ENCODE measurements at places on chromosomes 12 and 14.

GRCh38 chr12:126627596-126627995 lies 1562.4 kb downstream of the AACS start:
- DNase-seq = no peak

DNA sequence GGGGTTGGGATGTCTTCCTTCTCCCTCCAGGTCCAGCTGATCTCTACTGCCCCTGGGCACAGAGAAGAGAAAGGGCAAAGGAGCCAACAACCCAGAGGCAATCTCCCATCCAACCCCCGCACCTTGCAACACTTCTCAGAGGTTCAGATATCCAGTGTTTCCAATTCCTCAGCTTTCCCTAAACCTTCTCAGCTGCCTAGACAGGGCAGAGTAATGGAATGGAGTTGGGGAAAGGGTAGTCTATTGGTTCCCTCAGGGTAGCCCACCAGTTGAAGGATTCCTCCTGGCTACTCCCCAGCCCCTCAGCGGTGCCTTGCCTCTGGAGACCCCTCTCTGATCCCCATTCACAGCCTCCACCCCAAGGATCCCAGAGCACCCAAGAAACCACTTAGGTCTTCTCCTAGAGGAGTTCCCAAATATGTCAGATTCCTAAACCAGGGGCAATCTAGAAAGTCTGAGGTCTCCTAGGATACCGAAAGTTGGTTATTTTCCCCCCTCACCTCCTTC lies 537 bp downstream of the NFE2 start:
- no peak for DNase-seq

- no peak for DNase-seq
Observed at GRCh38 chr12:122732611-122733010, 2.0 kb upstream of the HCAR1 start.

GRCh38 chr14:100304825-100305323 lies 1.4 kb downstream of the SLC25A29 start:
- peak; percentile 70 for DNase-seq

- no peak for DNase-seq
Observed at GRCh38 chr14:90785471-90785870, 30.8 kb downstream of the TTC7B start.

DNA sequence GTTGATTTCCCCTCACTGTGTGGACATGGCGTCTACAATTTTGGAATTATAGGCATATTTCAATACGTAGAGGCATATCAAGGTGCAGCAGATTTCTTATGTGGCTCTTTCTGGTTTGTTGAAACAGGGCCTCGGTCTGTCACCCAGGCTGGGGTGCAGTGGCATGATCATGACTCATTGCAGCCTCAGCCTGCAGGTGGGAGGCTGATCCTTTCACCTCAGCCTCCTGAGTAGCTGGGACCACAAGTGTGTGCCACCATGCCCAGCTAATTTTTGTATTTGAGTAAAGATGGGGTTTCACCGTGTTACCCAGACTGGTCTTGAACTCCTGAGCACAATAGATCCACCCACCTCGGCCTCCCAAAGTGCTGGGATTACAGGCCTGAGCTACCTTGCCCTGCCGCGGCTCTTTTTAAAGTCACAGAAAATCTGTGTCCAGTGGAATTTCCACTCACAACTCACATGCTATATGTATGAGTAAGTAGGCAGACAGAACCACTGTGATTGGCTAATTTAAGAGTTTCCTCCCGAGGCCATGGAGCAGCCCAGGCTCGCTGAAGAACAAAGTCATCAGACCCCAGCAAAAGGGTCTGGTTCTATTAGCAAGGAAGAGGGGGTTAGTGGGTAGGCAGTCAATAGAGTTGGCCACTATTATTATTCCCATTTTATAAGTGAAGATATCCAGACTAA lies 9.1 kb downstream of the GNG2 start:
- DNase-seq = no peak

DNA sequence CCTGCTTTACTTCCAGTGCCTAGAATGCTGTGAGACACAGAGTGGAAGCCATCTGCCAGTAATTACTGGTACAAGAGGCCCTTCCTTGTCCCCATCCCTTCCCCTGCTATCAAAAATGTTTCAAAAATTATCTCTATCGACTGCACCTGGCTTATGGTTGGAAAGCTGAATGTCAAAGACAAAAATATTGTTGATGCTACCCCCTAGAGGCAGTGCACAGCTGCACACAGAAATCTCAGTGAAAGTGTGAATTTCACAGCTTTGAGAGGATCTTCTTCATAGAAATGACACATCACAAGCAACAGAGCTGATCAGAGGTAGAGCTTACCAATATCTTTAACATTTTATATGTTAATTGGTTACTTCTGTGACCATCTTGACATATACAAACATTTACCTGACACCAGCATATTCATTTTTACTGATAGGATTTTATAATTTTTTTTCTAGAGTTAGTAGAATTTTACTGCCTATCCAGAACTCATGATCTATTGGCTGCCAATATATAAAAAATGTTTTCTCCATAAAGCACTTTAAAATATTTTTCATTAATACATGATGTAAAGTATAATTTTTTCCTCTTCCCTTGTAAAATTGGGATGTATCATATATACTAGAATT lies 138.0 kb downstream of the AACS start:
- no peak for DNase-seq

DNA sequence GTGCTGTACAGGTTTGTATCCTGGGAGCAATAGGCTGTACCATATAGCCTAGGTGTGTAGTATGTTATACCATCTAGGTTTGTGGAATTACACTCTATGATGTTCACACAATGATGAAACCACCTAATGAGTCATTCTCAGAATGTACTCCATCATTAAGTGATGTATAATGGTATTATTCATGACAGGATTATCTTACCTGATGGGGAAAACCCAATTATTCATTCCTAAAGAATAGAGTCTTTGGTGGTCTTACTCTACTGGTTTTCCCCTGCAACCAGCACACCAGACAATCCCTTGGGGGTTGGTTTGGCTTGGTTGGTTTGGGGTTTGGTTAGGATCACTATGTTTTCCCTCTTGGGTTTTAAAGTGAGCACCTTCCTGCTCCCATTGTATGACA lies 12.6 kb upstream of the OR10P1 start:
- DNase-seq = no peak

- no peak for DNase-seq
Observed at GRCh38 chr14:99747582-99748330, 45.5 kb upstream of the EML1 start.

DNA sequence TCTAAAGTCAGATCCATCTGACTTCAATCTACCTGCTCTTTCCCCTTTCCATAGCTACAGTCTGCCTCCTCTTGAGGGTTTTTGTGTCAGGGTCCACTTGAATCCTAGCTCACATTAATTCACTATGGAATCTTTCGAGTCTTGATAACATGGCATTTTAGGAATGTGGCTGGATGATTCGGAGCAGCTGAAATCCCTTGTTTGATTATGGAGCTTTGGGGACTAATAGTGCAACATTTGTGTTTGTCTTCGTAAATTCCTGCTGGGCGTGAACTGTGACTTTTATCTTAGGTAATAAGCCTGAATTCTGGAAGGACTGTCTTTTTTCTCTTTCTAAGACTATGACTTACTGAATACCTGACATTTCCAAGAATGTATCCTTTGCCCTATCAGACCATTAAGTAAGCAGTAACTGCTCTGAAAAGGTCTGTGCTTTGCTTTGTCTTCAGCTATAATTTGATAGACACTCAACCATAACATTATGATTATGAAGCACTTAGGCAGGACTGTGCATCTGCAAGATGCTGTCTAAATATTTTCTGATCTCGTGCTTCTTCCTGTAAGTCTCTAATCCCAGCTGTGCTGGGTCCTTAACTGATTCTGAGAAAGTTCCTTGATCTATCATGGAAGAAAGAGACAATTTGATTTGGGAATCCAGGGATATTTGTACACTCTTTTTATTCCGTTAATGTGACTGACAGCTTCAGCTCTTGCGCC lies 19.0 kb upstream of the PELI2 start:
- DNase-seq = no peak

- no peak for DNase-seq
Observed at GRCh38 chr14:69002069-69002468, 23.0 kb upstream of the ACTN1 start.

DNA sequence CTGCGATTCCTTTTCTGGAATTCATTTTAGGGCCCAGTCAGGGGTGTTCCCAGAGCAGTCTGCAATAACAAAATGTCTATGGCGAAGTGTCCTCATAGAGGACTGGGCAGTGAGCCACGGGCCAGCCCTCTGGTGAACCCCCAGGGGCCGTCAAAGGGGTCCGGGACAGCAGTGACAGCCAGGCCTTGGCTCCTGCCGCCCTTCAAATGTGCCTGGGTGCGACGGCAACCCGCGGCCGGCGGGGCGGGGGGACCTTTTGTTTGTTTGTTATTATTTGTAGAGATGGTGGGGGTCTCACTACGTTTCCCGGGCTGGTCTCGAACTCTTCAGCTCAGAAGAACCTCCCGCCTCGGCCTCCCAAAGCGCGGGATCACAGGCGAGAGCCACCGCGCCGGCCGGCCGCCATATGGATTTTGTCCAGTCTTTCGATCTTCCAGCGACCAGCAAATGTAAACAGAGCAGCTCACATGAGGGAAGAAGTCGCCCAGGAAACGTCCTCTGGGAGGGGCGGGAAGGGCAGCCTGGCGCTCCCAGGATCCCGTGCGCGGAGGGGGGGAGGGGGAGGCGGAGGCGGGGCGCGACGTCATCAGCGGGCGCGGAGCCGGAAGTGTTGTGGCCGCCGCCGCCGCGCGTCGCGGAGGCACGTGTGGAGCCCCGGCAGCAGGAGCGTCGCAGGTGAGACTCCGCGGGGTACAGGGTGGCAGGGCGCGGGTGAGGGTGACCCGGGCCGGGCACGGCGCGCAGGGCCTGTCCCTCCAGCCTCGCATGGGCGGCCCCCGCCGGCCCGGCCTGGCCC lies at the start of gene TRMT61A:
TSS of gene TRMT61A (plus strand) at position 610 of the 796 bp plus-strand sequence. CDS start 783 bp downstream, outside the sequence.
- peak; percentile 93 for DNase-seq

DNA sequence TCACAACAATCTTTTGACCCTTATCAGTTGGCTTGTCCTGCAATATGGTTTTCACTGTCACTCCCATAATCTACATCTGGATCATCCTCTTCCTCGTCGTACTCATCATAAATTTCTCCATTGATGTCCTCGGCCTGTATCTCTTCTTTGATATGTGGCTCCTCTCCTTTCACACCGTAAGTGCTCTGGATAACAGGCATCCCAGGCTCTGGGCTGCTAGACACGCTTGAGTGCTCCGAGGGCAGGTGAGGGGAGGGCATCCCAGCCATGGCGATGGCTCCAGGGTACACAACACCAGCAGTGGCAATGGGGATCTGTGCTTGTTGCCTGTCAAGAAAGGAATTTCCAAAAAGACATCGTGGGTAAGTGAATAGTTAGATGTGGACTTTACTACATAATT lies 415.3 kb downstream of the SOX5 start:
- DNase-seq = no peak

DNA sequence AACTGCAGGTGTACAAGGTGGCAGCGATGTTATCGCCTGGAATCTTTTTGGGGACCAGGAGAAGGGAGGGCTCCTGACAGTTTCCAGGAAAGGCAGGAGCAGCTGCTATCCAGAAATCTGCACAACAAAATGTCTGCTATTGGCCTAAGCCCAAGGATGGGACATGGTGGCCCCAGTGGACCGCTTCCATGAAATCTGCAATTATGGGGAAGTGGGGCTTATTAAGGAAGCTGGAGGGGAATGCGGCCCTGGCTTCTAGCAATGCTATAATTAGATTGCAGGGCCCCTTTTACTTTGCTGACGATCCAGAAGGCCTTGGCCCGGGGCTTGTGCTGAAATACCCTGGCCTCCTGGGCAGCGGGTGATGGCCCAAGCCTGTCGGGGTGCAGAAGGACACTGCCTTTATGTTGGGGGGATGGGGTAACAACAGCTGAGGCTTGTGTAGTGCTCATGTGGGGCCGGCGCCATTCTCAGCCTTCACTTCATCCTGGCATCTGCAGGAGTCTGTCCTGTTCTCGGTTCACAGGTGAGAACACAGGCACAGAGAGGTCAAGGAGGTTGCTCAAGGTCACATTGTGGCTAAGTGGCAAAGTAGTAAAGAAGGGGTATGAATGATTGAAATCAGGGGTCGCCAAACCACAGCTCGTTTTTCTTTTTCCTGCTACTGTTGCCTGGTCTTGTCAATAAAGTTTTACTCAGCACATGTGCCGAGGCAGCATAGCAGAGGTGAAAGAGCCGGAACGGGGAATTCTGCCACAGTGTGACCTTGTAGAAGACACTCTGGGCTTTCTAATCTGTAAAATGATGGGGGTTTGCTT lies 153.5 kb downstream of the RBM19 start:
- no peak for DNase-seq

GRCh38 chr14:27613102-27613501 lies 1015.3 kb upstream of the NOVA1 start:
- DNase-seq = no peak

DNA sequence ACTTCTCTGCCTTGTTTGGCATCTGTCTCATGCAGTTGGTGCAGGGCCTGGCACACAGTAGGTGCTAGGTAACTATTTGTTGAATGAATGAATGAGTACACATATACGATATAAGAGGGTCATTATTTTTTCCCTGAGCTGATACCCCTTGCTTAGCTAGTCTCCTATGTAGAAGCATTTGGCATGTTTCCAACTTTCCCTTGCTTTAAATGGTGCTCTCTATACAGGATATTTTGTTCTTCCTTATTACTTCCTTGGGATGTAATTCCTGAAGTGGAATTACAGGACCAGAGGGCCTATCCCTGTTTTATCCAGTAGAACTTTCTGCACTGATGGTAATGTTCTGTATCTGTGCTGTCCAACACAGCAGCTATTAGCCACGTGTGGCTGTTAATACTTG lies 250.1 kb upstream of the PWP1 start:
- no peak for DNase-seq

- DNase-seq = no peak
Observed at GRCh38 chr14:68520637-68521556, 272.0 kb downstream of the ZFP36L1 start.

DNA sequence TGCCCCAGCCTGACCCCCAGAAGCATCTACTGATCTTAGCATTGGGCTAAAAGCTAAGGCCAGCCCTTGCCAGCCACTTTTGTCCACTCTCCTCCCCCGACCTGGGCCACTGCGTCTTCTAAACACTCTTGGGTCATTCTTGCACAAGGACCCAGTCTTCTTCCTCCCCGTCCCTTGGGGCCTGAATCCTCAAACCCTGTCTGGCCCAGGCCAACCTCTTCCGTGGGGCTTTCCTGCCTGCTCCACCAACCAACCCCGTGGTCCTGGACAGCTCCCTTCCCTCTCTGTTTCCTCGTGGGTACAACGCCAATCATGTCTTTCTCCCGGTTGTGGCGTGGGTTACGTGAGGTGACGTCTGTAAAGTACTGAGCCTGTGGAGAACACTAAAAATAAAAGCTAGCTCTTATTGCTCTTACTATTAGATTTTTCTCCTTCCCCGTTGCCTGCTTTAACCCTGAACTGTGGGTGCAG lies 21.5 kb downstream of the FAM222A start:
- DNase-seq = no peak

- DNase-seq = peak; percentile 60
Observed at GRCh38 chr14:93115821-93116675, at the start of gene ITPK1. Gene ITPK1, minus strand, starts transcription at chr14:93115925. Its CDS starts 762 bp downstream, at chr14:93115163.

GRCh38 chr14:102574281-102575159 lies 17.9 kb upstream of the RCOR1 start:
- DNase-seq = no peak

DNA sequence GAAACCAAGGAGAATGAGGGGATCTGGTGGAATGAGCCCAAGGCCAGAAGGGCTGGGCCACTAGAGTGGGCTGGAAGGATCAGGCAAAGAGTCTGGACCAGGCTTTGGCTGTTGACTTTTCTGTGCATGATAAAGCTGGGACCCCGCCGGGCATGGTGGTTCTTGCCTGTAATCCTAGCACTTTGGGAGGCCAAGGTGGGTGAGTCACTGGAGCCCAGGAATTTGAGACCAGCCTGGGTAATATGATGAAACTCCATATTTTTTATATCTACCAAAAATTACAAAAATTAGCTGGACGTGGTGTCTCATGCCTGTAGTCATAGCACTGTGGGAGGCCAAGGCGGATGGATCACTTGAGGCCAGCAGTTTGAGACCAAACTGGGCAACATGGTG lies 393 bp upstream of the KLHL33 start:
- DNase-seq = no peak

All from ureter (tissue), 1 donor.